ENCODE measurements at places on chromosomes 4 and X.

- DNase-seq: no peak
Observed at GRCh38 chrX:139750390-139750789, 42.4 kb upstream of the MCF2 start.

GRCh38 chr4:80608281-80608980, 272.9 kb downstream of the CFAP299 start:
- DNase-seq: no peak

GRCh38 chr4:36209941-36210649, 34.2 kb downstream of the ARAP2 start:
- no peak for DNase-seq

GRCh38 chr4:2595436-2595835, 59.0 kb downstream of the FAM193A start:
- DNase-seq: no peak

DNA sequence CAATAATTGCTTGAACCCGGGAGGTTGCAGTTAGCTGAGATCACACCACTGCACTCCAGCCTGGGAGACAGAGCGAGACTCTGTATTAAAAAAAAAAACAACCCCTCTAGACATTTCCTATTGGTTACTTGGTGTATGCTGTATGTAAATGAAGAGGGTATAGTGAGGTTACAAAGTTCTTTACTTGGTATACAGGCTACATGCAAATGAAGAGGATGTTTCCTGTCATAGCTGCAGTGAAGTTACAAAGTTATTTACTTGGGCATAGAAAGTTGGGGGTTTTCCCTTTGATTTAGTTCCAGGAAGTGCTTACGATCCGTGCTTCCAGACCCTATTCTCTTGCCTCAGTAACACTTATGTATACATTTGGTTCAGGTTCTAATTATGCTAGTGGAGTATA, 38.4 kb upstream of the CLNK start:
- DNase-seq: peak; percentile 67

DNA sequence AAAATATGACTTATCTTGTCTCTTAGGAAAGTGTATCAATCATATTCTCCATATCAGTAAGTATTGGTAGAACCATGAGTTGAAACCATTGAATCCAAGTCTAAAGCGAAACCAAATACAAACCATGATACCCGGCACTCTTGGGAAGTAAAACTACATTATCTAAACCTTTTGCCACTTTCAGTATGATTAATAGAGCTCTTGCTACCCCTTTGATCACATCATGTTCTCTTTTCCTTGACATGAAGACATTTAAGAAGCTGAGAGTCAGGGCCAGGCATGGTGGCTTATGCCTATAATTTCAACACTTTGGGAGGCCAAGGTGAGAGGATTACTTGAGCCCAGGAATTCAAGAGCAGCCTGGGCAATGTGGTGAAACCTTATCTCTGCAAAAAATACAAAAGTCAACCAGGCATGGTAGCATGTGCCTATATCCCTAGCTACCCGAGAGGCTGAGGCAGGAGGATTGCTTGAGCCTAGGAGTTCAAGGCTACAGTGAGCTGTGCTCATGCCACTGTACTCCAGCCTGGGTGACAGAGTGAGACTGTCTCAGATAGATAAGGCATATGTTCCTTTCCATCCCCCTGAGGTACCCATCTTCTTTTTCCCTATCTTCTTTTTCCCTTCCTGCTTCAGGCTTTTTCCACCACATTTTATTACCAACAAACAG, 45.4 kb downstream of the CEP135 start:
- DNase-seq: no peak

GRCh38 chrX:141468940-141469339, 115.6 kb downstream of the SPANXA1 start:
- no peak for DNase-seq

GRCh38 chrX:69813677-69814076, 197.8 kb downstream of the EDA start:
- no peak for DNase-seq

DNA sequence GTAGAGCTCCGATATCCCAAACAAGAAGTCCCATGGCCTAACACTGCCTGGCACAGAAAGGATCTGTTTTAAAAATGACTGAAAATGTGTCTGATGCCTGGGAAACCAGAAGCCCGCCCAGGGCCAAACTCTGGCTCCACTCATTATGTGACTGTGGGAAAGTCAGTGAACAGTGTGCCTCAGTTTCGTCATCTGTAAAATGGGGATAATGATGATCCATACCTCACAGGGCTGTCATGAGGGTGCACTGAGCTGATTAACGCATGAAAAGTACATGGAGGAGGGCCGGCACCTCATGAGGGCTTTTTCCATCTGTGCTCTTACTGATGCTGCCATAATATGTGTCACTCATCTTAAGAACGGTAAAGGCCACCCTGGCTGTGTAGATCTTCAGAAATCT, 5.1 kb downstream of the SLC2A9 start:
- no peak for DNase-seq

DNA sequence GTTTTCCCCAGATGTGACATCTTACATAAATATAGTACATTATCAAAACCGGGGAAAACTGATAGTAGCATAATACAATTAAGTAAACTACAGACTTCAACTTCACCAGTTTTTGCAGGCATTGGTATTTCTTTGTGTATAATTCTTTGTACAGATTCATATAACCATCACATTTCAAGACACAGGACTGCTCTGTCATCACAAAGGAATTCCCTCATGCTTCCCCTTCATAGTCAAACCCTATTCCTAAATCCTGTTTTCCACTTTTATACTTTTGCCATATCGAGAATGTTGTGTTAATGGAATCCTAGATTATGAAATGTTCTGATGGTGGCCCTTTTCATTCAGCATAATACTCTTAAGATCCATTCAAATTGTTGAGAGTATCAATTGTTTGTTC, 36.0 kb downstream of the STIM2 start:
- DNase-seq: no peak

DNA sequence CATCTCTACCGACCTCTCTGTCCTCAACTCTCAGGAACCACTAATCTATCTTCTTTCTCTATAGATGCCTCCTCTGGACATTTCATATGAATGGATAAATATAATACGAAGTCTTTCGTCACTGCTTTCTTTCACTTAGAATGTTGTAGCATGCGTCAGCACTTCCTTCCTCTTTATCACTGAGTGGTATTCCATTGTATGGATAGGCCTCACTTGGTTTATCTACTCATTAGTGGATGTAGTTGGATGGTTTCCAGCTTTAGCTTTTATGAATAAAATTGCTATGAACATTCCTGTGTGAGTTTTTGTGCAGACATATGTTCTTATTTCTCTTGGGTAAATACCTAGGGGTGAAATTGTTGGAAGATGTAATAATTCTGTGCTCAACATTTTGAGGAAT, 528.2 kb upstream of the FAT1 start:
- no peak for DNase-seq

DNA sequence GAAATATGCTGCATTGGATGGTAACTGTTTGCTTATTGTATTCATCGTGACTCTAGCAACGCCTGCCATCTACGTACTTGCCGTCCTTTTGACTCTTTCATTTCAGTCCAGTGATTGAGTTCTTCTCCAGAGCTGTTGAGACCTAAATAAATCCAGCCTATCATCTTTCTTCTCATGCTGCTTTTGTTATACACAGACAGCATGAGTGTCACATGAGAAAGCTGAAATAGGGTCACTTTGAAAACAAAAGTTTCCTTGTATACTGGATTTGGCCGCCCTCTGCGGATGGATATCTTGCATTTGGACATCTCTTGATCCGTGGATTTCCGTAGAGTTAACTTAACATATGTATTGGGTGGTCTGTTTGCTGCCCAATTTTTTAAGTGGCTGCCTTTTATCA, 67.2 kb downstream of the TMPRSS11F start:
- no peak for DNase-seq

DNA sequence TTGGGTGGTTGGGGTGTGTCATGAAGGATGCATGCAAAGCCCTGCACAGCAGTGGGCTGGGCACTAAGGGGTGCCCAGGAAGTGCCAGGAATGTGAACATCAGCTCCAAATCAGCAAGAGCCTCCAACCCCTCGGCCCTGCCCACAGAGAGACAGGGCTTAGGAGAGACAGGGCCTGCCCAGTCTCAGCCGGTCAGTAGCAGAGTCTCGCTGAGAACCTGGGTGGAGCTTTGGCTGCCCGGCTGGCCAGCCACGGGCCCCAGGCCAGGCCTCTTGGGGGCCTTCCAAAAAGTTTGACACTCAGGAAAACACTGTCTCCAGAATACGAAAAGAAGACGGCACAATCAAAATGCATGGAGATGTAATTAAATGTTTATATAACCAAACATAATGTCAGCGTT, 4.3 kb upstream of the MXD4 start:
- no peak for DNase-seq

- no peak for DNase-seq
Observed at GRCh38 chrX:131081772-131082740, 23.9 kb downstream of the ARHGAP36 start.

DNA sequence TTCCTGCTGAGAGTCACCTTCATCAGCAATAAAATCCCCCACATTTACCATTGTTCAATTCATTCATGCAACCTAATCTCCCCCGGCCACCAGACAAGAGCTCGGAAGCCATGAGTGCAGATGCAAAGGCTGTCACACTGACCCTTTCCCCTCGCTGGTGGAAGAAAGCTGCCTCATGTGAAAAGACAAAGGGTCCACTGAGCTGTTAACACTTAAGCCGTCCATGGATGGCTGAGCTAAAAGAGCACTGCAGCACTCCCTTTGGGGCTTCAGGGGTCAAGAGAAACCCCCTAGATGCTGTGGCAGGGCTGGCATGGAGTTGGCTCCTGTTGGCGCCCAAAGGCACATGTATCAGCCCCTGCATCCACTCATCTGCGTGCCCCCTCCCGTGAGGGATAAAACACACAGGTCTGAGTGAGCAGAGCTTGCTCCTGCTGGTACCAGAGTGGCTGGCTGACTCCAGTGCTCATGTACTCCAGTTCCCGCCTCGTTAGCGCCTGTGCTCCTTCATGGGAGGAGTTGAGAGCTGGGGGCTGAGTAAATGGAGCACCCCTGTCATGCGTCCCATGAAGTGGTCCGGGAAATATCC, 216.5 kb downstream of the PDHA2 start:
- DNase-seq: no peak

DNA sequence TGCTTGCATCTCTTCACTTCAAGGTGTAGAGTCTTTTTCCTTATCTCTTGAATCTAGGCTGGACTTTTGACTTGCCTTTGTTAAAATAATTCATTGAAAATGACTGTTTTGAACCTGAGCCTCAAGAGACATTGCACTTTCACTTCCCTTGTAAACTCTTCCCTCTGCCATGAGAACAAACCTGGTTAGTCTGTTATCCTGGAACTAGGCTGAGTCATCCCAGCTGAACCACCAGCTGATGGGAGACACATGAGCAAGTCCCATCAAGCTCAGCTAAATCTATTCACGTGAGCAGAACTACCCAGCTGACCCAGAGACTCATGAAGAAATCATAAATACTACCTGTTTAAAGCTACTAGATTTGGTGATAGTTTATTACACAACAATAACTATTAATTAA, 202.3 kb upstream of the CENPE start:
- DNase-seq: no peak

DNA sequence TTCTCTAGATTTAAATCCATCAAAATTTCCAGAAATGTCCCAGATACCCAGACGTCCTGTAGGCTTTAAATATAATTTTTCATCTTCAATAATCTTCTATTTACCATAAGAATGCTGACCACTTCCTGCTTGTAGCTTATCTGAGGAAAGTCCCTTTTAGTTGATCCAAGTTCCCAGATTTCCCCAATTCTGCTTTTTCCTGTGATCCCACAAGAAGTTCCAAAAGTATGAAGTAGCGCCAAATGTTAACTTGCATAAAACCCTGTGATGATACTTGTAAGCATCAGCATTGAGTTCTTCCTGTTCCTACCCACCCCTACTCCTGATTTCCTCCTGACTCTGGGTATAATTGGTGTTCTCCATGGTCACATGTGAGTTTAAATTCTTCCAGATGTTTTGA, 10.6 kb upstream of the TLR8 start:
- no peak for DNase-seq

- DNase-seq: no peak
Observed at GRCh38 chrX:72128881-72129280, 2.8 kb downstream of the RTL5 start.

DNA sequence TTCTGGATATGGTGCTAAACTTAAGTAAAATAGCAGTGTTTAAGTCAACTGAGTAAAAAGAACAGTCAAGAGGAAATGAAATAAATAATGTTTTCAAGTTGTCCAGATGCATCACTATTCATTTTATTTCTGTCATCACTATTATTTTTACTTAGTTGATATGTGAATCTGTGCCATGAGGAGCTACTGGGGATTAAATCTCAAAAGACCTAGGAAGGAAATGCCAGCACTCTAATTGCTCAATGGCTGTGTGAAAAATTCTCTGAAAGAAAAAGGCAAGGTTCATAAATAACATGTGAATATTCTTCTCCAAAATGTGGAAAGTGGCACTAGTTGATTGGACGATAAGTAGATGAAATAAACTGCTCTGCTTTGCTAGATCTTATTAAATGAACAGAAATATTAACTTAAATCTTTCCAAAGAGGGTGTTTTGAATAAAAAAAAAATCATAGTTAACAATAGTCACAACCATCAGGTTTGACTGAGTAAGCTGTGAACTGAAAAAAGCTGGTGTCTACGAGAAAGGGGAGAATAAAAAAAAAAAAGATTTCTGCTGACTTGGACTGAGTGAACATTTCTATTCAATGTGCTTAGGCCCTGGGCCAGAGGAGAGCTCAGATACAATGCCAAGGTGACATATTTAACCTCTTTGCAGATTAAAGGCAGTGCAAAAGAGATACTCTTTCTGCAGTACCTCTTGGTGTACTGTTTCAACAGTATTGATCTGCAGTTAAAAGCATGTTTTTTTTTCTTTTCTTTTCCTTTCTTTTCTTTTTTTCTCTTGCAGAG, 1.6 kb downstream of the SPARCL1 start:
- DNase-seq: no peak

- DNase-seq: peak; percentile 11
Observed at GRCh38 chr4:16227462-16227868, 1.2 kb upstream of the TAPT1 start.

DNA sequence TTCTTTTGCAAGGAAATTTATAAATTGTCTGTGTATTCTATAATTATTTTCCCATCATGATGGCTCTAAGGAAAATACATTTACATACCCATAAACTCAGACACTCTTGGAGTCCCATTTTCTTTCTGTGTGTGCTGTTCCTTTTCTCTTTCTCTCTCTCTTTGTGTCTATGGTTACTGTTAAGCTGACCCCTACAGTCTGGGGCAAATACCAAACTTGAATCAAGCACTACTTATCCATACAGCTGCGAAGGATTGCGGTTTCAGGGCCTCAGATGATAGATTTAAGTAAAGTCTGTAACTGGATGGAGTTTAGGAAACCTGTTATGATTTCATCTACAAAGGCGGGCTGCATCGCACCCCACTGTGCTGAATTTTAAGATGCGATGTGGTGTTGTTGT, 150.2 kb downstream of the SHROOM3 start:
- no peak for DNase-seq
